ENCODE measurements at places on chromosomes 6 and 20. TPM values are rescaled to one million over a fixed set of nuclear protein-coding genes. Genes with fewer than 3 reads are reported as not detected.

DNA sequence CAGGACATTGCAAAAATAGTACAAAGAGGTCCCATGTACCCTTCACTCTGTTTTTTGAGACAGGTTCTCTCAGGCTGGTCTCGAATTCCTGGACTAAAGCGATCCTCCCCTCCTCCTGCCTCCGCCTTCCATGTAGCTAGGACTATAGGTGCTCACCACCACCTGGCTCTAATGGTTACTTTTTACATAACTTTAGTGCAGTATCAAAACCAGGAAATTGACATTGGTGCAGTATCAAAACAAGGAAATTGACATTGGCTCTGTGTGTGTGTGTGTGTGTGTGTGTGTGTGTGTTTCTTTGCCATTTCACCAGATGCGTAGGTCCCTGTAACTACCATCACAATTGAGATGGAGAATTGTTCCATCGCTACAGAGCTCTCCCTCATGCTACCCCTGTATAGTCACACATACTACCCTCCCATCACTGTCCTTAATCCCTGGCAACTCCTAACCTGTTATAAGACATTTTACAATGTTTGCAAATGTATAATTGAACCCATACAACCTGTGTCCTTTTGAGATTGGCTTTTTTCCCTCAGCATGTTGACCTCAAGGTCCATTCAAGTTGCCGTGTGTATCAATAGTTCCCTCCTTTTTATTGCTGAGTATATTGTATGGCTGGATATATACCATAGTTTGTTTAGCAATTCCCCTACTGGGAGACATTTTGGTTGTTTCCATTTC lies 28.3 kb upstream of the RIPOR2 start:
- DNase-seq = no peak

DNA sequence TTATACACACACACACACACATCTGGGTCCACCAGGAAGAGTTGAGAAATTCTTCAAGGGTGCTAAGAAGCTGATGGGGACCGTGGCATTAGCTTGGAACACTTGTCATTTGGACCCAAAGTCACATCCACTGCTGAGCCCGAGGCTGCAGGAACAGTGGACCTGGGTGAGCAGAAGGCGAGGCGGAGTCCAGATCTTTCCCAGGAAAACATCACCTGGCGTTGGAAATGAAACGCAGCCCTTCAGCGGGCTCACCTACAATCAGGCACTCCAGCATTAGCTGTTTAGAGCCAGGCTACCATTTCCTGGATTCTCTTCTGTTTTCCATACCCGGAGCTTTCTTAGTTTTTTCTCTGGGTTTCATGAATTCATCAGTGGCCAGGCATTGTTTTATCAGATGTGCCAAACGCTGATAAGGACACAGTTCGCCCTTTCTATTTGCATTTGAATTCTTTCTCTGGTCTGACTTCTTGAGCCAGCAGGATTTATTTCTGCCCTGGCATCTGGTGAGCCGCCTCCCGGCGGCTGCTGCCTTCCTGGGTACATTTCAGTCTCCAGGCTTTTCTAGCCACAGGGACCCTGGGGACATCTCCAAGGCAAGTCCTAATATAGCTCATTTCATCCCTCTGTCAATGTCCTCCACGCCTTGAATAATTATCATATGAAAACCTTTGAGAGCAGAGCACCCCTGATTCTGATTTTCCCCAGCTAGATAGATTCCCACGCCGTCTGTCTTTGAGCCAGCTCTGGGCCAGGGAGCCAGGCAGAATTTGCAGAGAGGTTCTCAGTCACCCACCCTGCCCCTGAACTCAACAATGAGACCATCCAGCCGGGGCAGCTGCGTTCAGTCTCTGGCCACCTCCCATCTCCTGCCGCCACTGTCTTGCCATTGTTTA lies 170.9 kb downstream of the TTLL2 start:
- DNase-seq = no peak

DNA sequence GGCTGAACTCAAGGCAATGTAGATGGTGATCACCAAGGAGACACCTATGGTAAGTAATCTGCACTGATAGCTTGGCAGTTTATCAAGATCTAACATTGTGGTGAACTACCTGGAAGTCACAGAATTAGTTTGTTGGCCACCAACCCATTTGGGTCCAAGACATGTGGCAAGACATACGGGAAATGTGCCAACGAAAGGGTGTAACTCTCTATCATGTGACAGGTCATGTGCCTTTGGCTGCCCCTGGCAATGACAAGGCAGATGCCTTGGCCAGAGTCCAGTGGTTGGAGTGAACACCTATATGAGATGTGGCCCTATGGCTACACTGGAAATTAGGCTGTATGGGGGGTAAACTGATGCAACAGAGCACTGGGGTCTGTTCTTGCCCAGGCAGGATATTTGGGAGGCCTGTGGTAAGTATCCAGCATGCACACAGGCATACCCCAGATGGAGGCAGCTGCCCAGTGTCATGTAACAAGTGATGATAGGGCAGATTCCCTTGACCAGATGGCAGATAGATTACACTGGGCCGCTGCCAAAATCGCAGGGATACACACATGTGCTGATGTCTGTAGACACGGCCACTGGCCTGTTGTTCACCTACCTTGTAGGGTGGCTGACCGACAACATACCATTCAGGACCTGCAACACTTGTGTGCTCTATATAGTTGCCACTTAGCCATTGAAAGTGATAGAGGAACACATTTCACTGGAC lies 35.5 kb upstream of the HSF2 start:
- no peak for DNase-seq

GRCh38 chr6:6368040-6368683 lies 47.7 kb upstream of the F13A1 start:
- no peak for DNase-seq

DNA sequence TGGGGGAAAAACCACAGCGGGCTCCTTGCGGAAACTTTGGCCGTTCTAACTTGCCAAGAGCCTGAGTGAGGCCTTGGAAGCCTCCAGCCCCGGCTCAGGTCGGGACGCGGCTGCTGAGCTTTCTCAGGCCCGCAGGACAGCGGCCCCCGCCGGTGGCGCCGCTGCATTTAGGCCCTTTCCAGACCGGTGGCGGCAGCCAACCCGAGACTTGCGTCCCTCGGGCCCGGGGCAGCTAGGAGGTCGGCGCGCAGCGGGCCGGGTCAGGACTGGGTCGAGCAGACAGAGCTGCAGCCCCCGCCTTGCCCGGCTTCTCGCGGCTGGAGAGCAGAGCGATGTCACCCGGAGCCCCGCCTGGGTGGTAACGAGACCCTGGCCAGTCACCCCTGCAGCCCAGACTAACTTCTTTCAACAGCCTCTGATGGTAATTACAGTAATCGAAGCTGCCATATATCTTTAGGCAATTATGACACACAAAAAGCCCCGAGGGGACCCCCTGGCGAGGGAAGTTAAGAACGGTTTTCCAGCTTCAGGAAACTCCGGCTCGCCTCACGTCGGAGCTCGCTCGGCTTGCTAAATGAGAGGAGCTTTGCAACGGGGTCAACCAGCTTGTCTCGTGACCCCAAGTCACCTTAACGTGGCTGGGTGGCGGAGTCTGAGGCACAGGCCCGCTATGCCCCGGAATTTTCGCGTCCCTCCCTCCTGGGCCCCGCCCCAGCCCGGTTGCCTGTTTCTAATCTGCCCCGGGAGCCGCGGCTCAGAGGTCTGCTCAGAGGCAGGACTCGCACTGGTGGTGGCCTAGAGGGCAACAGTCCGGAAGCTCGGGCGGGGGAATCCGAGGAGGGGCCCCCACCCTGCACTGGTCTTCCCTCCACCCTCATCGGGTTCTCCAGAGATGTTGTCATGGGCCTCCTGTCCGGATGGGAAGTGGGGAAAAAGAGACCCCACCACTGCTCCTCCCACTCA lies 3.0 kb downstream of the NR2E1 start:
- no peak for DNase-seq

DNA sequence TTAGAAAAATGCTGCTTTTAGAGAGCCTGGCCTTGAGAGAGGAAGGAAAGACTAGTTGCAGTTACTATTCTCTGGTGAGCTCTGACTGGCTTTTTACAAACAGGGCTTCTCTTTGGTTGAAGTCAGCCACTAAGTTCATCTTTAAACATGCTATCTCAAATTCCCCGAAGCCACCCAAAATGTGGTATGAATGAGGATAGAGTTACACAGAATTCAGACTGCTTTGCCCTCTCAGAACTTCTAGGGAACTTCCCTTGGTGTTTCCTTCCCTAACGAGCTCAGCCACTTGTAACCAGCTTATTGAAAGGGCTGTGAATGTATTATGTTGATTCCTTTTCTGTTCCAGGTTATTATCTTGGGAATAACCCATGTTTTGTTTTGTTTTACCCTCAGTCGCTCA lies 73.5 kb downstream of the EFHC1 start:
- peak; percentile 18 for DNase-seq

GRCh38 chr6:85798931-85799652 lies 156.4 kb upstream of the SYNCRIP start:
- DNase-seq = no peak

The MACROD2 gene
- total RNA-seq = 1.3 TPM

The CST11 gene
- not detected for total RNA-seq

The BTNL2 gene
- not detected for total RNA-seq

The HUS1B gene
- 0.65 TPM for total RNA-seq

The TFAP2C gene
- total RNA-seq = 0.08 TPM

The ADGB gene
- total RNA-seq = not detected

The OR2B6 gene
- total RNA-seq = not detected
